ENCODE measurements at places on chromosomes 6 and 20.

DNA sequence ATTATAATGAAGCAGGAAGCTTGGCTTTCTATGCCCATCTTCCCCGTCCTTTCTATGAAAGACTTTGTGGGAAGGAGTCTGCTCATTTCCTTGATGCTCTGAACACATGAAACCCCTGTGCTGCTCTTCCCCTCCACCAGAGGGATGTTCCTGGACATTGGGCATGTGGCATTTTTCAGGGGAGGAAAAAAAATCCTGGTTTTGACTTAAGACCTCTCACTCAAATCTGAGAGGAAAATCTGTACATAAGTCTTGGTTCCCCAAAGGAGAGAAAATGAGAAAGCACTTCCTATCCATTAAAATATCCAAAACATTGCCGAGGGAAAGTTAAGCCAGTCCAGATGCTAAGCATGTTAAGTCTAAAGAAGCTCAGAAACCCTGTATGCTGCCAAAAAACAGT is 393.0 kb downstream of the PAX1 start:
- DNase-seq = no peak

- DNase-seq = no peak
Observed at GRCh38 chr20:34023937-34024722, 30.4 kb downstream of the RALY start.

DNA sequence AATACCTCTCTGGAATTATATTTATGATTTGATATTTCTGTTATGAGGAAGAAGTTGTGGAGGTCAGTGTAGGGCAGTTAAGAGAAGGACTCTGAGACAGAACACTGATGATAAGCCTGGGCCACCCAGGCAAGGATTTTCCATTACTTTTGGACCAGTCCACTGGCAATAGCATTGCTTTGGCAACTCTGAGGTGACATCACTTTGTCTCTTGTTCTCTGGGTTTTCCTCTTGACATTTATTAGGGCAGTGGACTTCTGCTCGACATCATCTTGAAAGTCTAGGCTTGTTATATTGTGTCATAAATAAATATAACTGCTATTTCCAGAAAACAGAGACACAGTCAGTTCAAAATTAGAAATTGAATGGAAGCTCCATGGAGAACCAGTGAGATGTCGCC is 268.0 kb downstream of the SMOC2 start:
- no peak for DNase-seq

GRCh38 chr6:151148111-151148510 is 91.7 kb upstream of the AKAP12 start:
- DNase-seq = no peak

- peak; percentile 49 for DNase-seq
Observed at GRCh38 chr20:1328680-1329330, at the start of gene SDCBP2. TSS of gene SDCBP2 (minus strand) at chr20:1329139. CDS start at chr20:1320416, 8,723 bp downstream.

DNA sequence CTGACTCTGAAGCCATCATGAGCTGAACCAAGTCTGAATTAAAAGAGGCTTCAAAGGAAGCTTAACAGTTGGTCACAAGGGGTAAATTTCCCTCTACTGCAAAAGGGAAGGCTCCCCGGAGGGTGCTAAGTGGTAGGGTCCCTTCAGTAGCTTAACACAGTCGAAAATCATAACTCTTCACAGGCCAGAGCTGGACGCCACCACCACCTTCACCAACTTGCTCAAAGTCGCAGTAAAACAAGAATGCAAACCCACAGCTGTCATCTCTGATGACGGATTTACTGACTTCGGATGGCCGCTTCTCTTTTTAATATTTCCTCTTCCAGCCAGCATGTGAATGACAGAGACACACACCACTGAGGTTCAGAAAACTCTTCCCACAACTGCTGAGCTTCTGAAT is 144.7 kb upstream of the FBXL4 start:
- DNase-seq = no peak

DNA sequence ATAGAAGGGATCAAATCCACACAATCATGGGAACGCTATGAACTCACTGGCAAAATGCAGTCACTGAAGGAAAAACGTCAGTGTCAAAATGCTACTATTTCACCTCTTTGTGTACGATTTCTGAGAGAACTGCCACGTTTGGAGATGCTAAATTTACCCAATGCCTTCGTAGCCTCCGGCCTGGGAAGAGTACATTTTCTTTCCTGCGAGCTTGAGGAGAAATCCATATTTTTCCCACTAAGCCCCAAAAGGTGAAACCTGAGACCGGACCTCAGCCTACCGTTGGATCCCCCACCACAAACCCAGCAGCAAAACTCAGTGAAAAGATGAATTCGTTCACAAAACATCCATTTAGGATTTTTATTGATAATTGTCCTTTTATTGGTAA is 131.7 kb downstream of the GPX5 start:
- DNase-seq = no peak

GRCh38 chr6:140921366-140922226 is 1211.1 kb upstream of the GJE1 start:
- no peak for DNase-seq

DNA sequence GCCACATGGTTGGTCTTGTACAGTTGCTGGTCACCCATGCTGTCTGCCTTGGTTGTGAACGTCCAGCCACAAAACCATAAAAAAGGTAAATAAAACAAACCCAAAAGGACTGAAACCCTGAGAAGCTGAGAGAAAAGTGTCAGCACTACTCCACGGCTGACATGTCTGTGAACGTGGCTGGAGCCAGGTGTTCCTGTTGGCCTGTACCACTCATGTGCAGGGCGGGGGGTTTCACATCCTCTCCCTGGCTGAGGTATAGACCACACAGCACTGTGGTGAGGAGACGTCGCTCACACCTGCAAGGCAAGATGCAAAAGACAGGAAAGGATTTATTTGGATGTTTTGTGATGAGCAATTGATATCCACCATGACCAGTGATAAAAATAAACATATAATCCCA is 51.9 kb upstream of the MRPS10 start:
- DNase-seq = no peak

GRCh38 chr20:43720007-43720406 is 6.8 kb downstream of the GTSF1L start:
- DNase-seq = no peak

DNA sequence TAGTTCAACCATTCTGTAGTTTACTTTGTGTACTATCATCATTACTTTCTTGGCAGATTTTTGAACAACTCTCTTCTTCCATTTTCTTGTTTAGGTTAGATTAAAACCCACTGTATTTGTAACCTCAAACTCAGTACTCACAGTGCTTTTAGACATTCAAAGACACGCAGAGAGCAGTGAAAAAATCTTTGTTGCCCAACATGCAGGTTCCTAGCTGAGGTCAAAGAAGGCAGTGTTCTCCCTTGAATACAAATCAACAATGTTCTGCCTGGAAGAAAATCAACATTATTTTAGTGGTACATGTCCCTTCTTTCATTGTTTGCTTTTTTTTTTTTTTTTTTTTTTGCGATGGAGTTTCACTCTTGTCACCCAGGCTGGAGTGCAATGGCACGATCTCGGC is 11.2 kb downstream of the CYB5R4 start:
- no peak for DNase-seq

GRCh38 chr6:49463612-49463967 is 420 bp downstream of the CENPQ start:
- DNase-seq = no peak

GRCh38 chr20:19690462-19690861 is 67.6 kb upstream of the RIN2 start:
- DNase-seq = no peak

- no peak for DNase-seq
Observed at GRCh38 chr20:58149437-58150091, 78.9 kb downstream of the ANKRD60 start.
